Kidney (tissue), 22 donors: ENCODE measurements at places on chromosomes 1 and 21. TPM values are rescaled to one million over a fixed set of nuclear protein-coding genes. Genes with fewer than 3 reads are reported as not detected.

The TACSTD2 gene
- 502 TPM for total RNA-seq

- H3K4me1 ChIP-seq, result peaks cover 11% of the 10 kb centered on the region
- no peak overlapping the region for H3K4me3 ChIP-seq
- H3K36me3 ChIP-seq, result no peaks in the 10 kb centered on the region
- H3K27me3 ChIP-seq, result no peaks in the 10 kb centered on the region
These were observed 121.6 kb downstream of the SIK1 start for GRCh38 chr21:43305336-43305665.

- no peak overlapping the region for H3K4me3 ChIP-seq
- no peaks in the 10 kb centered on the region for H3K4me1 ChIP-seq
- no peak overlapping the region for H3K27ac ChIP-seq
- no peaks in the 10 kb centered on the region for H3K36me3 ChIP-seq
These were observed 143.5 kb downstream of the AKT3 start for GRCh38 chr1:243706563-243706962.

GRCh38 chr1:24910751-24911650, 19.1 kb downstream of the RUNX3 start:
- peaks cover 4% of the 10 kb centered on the region for H3K4me1 ChIP-seq
- H3K4me3 ChIP-seq, result no peak overlapping the region
- DNase-seq, result no peak
- H3K27ac ChIP-seq, result no peak overlapping the region
- no peaks in the 10 kb centered on the region for H3K36me3 ChIP-seq
- H3K27me3 ChIP-seq, result no peaks in the 10 kb centered on the region

DNA sequence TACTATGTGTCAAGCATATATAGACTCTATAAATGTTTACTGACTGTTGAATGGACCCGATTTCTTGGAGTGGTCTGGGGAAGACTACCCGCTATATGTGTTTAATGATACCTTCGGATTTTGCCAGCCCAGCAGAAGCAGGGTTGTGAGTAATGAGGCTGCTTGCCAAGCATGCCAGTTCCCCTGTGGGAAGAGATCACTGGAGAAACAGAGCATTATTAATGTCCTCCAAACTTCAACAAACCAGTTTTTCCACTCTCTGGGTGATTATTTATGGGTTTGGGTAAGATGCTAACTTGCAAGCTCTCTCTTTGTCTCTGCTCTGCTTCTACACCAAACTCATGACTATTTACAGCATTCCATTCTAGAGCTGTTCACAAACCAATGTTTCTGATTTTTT, 25.1 kb upstream of the PHGDH start:
- H3K36me3 ChIP-seq, result no peaks in the 10 kb centered on the region
- DNase-seq, result no peak
- no peak overlapping the region for H3K27ac ChIP-seq
- no peak overlapping the region for H3K4me3 ChIP-seq
- no peaks in the 10 kb centered on the region for H3K4me1 ChIP-seq

DNA sequence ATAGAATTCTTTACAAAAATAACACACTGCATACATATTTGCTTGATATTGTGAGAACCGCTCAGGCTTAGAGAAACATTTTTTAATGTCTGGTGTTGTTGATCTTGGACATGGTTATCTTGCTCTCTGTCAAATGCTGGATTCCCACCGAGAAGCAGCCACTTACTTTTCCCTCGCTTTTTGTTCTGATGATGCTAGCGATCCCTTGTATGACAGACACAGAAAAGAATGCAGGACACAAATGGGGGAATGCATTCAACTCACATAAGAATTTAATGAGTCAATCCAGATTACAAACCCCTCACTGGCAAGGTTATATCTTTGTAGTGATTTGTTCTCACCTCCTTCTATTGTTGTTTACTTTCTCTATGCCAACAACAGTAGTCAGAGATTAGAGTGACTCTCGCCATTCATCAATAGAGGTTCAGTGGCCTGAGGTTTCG, 76.8 kb upstream of the AKT3 start:
- no peak overlapping the region for H3K4me3 ChIP-seq
- no peaks in the 10 kb centered on the region for H3K36me3 ChIP-seq
- no peaks in the 10 kb centered on the region for H3K27me3 ChIP-seq
- H3K4me1 ChIP-seq, result no peaks in the 10 kb centered on the region
- H3K27ac ChIP-seq, result no peak overlapping the region

DNA sequence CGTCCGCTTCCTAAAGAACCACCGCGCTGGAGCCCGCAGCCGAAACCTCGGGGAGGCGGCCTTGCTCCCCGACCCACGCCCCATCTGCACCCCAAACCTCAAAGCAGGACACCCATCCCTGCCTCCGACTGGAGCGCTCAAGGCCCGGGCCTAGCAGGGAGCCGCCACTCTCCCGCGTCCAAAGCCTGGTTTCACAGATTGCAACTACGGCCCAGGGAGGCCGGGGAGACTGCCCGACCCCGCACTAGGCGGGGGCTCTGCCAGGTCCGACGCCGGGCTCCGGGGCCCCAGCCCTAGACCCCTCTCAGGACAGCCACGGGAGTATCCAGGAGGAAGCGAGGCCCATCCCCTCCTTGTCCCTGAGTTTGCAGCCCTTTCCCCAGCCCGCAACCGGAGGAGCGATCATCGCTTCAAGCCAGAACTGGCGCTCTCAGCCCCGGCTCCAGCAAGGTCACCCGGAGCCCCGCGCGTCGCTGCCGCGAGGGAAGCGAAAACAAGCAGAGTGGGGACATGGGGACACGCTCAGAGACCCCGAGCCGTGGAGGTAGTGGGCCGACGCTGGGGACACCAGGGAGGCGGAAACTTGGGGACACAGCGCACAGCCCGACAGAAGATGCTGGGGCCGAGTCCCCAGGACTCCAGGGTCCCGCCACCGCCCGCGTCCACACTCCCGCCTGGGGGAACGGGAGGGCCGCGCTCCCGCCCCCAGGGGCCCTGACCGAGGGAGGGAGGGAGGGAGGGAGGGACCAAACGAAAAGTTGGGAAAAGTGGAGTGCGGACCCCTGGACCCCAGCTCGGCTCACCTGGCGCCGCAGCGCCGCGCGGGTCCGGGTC, 433 bp downstream of the TMEM200B start:
- no peaks in the 10 kb centered on the region for H3K4me1 ChIP-seq
- H3K4me3 ChIP-seq, result peak overlapping the region; percentile 36
- peak; percentile 44 for DNase-seq
- peak overlapping the region; percentile 82 for H3K27ac ChIP-seq
- H3K36me3 ChIP-seq, result no peaks in the 10 kb centered on the region
- H3K27me3 ChIP-seq, result no peaks in the 10 kb centered on the region

DNA sequence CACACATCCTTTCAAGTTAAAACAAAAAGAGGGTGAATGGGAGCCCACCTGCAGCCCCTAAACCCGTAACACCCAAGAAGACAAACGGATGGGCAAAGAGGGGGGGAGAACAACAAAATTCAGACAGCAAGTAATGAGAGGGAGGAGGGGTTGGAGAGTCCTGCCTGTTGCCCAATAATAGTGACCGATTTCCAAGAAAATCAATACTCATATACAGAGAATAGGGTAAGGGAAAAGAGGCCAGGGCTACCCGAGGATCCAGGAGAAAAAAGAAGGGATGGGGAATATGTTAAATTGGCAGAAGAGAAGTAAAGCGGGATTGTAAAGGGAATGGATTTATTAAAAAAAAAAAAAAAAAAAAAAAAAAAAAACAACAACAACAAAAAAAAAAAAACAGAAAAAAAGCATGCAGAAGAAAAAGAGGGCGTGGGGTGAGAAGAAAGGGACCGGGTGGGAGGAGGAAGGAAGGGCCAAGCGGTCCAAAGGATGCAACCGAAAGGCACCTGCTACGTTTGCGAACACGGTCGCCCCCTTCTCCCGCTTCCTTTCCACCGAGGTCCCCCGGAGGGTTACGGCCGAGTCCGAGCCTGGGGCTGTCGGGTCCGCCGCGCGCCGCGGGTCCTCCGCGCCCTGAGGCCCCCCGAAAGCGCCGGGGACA, 930 bp downstream of the SLC30A10 start:
- H3K4me3 ChIP-seq, result peak overlapping the region; percentile 49
- no peak overlapping the region for H3K27ac ChIP-seq
- DNase-seq, result no peak
- no peaks in the 10 kb centered on the region for H3K36me3 ChIP-seq
- H3K4me1 ChIP-seq, result peaks cover 5% of the 10 kb centered on the region

DNA sequence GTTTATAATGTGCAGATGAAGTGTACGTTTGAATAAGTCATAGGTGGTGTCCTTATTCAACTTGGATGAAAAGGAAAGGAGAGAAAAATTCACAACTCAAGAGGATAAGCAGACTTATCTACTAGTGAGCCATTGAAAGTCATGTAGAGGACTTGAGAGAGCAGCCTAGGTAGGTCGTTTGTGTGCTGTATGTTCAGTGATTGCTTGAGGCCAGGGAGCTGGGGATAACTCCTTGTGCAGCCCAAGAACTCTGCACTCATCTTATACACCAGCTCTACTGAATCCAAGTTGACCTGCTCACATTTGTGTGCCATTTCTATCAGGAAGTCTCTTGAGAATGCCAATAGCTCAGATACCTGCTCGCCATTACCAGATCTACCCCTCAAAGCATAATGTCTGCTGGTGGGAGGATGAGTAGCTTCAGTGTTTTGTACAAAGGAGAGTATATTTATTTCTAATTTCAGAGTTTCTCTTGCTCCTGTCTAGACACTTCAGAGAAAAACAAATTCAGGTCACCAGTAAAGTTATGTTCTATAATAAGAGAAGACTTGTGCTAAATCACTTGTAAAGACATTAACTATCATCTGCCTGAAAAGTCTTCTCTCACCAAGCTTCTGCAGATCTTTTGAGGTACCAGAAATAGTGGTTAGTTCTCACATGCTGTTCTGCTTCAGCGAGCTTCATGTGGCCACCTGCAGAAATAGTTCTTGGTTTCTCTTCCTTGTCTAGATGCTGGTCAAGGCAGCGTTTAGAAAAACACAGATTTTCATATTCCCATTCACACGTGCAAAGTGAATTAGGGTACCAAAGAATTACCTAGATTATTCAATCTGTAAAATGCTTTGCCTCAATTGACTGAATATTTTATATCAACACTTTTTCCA, 10.8 kb downstream of the S1PR1 start:
- no peaks in the 10 kb centered on the region for H3K27me3 ChIP-seq
- no peak overlapping the region for H3K27ac ChIP-seq
- H3K36me3 ChIP-seq, result no peaks in the 10 kb centered on the region
- H3K4me1 ChIP-seq, result no peaks in the 10 kb centered on the region
- no peak for DNase-seq

GRCh38 chr1:166947398-166948043, 27.8 kb downstream of the ILDR2 start:
- no peaks in the 10 kb centered on the region for H3K27me3 ChIP-seq
- no peaks in the 10 kb centered on the region for H3K4me1 ChIP-seq
- no peak overlapping the region for H3K4me3 ChIP-seq
- no peak overlapping the region for H3K27ac ChIP-seq
- DNase-seq, result peak; percentile 94

DNA sequence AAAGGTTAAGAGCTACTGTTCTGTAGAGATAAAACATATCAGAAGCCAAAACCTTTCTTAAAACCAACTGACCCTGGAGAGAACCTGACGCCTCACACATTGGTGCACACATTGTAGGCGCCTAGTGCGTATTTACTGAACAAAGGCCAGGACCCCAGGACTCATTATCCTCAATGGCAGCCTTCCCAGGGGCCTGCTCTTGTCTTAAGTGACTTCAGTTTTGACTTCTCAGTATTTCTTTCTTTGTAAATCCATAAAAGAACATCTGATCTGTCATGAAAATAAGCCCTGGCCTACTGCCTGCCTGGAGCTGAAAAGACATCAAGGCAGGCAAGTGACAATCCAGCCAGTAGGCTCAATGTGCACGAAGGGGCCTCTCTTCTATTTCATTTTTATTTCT, 27.6 kb downstream of the ABCA4 start:
- no peaks in the 10 kb centered on the region for H3K36me3 ChIP-seq
- H3K4me3 ChIP-seq, result no peak overlapping the region
- H3K27ac ChIP-seq, result peak overlapping the region; percentile 87
- no peaks in the 10 kb centered on the region for H3K27me3 ChIP-seq

The ZNF593OS gene
- not detected for total RNA-seq

DNA sequence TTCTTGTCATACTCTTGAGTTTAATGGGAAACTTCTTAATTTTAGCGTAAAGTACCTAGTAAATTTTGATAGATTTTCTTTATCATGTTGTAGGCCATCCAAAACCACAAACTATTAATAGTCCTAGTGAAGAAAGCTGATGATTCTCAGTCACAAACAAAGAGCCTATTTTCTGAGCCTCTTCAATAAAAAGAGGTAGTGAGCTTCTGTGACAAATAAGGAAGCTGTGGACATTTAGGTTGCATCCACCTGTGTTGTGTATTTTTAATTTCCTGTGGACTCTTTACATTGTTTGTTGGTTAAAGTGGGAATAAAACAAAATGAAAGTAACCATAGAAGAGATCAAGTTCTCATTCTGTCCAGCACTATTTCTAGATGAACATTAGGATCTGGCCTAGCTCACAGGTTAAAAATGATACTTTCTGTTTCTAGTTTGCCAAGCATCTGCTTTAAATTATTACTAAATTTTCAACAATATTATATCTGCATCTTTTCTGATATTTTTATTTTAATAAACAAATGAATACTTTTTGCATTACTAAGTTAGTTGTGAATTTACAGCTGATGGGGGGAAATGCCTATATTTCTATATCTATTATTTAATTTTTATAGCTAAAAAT, 702.2 kb upstream of the ADGRL4 start:
- no peak overlapping the region for H3K27ac ChIP-seq
- H3K36me3 ChIP-seq, result no peaks in the 10 kb centered on the region
- H3K4me1 ChIP-seq, result peaks cover 6% of the 10 kb centered on the region
- no peaks in the 10 kb centered on the region for H3K27me3 ChIP-seq
- no peak overlapping the region for H3K4me3 ChIP-seq

The CYP4X1 gene
- 4.8 TPM for total RNA-seq

GRCh38 chr1:23525558-23526250, 5.3 kb downstream of the E2F2 start:
- no peaks in the 10 kb centered on the region for H3K27me3 ChIP-seq
- no peak overlapping the region for H3K4me3 ChIP-seq
- H3K4me1 ChIP-seq, result peaks cover 9% of the 10 kb centered on the region
- H3K36me3 ChIP-seq, result no peaks in the 10 kb centered on the region

DNA sequence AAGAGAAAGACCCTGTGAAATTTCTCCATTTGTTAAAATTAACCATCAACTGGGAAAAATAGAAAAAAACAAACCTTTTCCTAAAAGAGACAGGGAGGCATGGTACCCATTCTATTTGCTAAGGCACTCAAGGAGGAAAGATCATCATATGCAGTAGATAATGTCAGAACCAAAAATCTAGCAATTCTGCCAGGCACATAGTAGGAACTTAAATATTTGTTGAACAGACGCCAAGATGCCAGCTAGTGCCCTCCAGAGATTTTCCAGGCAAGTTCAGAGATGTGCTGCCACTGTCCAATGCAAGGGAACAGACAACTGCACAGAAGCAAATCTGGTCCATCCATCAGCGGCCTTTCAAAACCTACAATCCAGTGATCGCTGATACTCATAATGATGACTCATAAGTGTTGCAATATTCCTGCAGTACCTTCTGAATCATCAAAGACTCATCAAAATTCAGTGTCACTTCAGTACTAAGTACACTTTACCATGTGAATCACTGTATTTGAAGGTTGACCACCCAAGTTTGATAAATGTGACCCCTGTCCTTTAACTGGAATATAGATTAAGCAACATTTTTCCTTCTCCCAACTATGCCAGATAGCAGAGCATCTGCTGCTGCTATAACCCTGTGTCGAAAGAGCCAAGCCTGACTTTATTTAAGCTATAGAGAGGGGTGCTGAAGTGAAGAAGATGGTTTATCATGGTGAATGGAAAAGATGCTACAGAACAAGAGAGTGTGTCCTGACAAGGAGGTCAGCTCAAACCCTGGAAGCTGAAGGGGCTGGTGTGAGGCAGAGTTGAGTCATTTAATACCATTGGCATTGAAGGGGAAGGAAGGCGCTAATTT, 99.1 kb downstream of the MT1HL1 start:
- H3K4me3 ChIP-seq, result no peak overlapping the region
- H3K27me3 ChIP-seq, result no peaks in the 10 kb centered on the region
- H3K36me3 ChIP-seq, result peaks cover 2% of the 10 kb centered on the region
- H3K4me1 ChIP-seq, result no peaks in the 10 kb centered on the region
- H3K27ac ChIP-seq, result no peak overlapping the region
- no peak for DNase-seq

The DTL gene
- total RNA-seq, result 2.0 TPM

The TRIM58 gene
- total RNA-seq, result 0.50 TPM
